Common myeloid progenitor, CD34-positive (primary cell): ENCODE measurements at places on chromosomes 5 and 9.
A peak's percentile ranks its signal among the peaks of the same experiment; 100 is the strongest.

- DNase-seq: no peak
Observed at GRCh38 chr5:145465474-145466263, 369.5 kb downstream of the PRELID2 start.

DNA sequence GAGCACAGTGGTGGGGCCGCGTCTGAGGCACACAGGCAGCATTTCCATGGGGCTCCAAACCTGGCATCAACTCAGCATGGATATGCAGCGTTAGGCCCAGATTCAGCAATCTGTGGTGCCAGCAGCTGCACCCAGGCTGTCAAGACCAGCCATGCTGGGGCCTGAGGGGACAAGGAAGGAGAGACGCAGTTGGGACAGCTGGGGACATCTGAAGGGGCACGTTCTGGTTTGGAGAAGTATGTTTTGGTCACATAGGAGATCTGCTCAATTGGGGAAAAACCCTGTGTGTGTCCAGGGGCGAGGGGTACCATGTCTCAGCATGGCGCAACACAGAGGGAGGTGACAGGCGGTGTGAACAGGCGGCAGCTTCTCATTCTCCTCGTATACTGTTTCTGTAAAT is 66.6 kb upstream of the ECM2 start:
- DNase-seq: no peak

DNA sequence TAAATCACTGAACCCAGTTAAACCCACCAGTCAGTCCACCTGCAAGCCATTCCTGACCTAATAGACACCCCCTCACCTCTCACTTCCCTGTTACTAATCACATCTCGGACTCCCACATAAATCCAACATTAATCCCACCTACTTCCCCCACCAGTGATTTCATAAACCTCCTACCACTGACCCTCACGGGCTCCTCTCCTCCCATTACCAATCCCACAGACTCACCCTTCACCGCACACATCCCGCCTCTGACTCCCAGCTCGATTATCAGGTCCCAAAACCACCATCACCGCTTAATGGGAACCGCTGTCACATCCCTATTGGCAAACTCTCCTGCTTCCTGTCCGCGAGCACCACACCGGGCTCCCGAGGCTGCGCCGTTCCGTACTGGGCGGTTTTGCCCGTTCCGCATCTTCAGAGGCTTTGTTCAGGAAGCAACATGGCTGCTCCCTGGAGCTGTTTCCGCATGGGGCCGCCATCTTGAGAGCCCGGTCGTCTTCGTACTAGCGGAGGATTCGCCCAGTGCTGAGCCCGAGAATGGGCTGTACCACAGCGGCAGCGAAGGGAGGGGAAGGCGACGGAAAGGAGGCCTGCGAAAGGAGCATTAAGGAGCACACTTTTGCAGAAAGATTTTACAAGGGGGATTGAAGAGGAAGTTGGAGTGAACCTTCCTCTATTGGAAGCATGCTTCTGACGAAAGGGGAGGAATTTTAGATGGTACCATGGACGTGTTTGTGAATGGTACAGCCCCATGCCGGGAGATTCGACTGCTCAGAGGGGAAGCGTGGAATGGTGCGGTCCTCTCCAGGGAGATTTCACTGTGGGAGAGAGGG is at the start of gene ZNF300:
Gene ZNF300, minus strand, starts transcription at position 502 of the 833 bp plus-strand sequence. CDS start 1,825 bp downstream, outside the sequence.
- peak; percentile 90 for DNase-seq

- no peak for DNase-seq
Observed at GRCh38 chr5:154138701-154139100, 51.8 kb upstream of the GALNT10 start.

DNA sequence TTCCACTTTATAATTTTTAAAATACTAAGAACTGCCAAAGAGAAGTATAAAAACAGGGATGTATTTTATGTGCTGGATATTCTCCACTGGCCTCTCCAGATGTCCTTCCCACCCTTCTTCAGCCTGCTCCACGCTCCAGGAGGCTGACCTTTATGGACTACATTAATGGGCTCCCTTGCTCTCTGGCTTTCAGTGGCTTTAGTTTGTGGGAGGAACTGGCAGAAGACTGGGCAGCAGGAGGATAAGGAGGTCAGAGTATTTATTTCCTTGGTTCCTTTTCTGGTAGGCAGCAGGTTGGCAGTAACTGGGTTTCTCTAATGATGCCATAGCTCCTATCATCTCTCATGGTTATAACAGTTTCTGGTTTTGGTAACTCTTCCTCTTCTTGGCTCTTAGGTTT is 133.9 kb downstream of the PAM start:
- DNase-seq: no peak

DNA sequence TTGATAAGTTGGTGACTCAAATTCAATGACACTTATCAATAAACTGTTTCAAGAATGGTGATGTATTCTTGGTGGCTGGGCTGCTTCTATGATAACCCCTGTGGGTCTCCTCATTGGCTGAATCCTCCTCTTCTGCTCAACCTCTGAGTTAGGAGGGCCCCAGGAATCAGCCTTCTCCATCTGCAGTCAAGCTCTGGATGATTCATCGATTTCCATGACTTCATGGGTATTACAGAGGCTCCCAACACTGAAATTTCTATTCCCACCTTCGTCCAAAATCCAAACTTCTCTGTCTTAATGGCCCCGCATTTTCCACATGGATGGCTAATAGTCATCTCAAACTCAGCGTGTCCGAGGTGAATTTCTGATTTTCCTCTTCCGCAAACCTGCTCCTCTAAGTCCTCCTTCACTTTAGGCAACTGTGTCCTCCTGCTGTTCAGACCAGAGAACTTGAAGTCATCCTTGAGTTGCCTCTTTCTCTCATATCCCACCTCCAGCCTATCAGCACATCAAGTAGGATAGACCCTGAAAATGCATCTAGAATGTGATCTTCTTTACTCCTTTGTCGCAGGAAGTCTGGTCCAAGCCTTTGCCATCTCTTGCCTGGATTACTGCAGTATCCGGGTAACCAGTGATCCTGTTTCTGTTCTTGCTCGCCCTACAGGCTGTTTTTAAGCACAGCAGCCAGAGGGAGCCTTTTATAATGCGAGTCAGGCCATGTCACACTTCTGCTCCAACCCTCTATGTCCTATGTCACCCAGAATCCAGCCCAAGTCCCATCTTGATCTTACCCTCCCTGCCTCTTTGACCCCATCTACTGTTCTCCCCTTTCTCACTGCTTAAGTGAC is 41.4 kb upstream of the IL7R start:
- DNase-seq: peak; percentile 40

DNA sequence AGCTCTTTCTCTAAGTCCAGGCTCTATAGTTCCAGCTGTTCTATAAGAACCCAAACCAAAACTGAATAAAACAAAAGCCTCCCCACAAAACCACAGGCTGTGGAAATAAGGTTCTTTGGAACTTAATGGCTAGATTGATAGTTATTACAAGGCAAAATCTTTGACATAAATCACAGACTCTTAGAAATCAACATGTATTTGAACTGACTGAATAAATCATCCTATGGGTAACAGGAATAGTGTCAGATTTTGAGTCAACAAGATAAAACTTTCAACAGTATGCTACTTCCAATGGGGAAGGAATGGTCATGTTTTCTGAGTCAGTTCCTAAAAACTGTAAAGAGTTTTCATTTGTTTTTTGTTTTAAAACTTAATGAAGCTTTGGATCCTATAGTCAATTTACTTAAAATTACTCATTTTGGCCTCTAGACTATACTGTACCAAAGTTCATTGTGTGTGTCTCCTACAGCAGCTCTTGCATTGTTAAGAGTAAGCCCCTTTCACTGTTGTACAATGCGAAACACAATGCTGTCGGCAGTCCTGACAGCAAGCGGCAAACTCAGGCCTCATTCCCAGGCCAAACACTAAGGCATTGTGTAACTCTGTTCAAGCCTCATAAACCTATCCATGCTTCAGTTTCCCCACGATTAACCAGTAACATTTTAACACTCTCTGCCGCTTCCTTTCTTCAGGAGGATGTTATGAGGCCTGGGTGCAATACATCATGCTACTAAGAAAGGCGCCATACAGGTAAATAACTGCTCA is 134.1 kb downstream of the ARL15 start:
- no peak for DNase-seq

- DNase-seq: no peak
Observed at GRCh38 chr5:6491196-6491918, 42.7 kb downstream of the UBE2QL1 start.

- DNase-seq: no peak
Observed at GRCh38 chr9:104025945-104026344, 68.2 kb upstream of the SMC2 start.

DNA sequence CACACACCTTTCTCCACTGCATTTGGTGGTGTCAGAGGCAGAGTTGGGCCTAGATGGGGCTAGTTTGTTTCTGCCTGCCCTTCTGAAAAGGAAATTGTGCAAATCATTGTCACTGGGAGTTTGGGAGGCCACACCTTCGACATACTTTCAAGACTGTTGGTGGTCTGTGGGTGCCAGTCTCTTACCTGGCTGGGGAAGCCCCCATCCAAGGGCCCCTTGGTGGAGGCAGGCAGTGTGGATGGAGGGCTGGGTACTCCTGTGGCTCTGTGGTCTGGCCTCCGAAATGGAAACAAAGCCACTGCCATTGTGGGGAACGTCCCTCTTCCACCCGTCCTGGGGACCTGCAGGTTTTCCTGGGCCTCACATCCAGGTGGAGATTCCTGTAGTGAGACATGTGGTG is 10.9 kb upstream of the PHYHD1 start:
- no peak for DNase-seq

- no peak for DNase-seq
Observed at GRCh38 chr5:111171-111570, 19.2 kb downstream of the PLEKHG4B start.

DNA sequence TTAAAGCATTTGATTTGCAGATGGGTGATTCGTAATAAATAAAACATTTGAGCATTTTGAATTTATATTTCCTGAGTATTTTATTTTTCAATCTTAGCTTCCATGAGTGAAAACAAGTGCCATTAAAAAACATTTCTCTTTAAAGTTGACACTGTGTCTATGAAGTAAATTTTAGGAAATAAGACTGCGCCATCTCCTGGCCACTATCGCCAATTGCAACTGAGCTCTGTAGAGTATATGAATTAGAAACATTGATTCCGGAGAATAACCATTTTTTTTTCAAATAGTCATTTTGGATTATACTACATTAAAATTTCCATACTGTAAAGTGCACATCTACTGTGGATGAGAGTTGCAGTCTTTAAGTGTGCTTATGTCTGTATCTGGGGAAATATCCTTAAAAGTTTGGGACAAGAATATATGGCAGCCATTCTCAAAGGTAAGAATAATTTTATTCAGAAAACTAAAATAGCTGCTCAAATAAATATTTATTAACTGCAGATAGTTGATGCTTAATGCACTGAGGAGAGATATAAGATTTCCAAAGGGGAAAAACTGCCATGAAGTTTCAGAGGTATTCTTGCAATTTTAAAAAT is 5.9 kb downstream of the DMRTA1 start:
- DNase-seq: peak; percentile 73

DNA sequence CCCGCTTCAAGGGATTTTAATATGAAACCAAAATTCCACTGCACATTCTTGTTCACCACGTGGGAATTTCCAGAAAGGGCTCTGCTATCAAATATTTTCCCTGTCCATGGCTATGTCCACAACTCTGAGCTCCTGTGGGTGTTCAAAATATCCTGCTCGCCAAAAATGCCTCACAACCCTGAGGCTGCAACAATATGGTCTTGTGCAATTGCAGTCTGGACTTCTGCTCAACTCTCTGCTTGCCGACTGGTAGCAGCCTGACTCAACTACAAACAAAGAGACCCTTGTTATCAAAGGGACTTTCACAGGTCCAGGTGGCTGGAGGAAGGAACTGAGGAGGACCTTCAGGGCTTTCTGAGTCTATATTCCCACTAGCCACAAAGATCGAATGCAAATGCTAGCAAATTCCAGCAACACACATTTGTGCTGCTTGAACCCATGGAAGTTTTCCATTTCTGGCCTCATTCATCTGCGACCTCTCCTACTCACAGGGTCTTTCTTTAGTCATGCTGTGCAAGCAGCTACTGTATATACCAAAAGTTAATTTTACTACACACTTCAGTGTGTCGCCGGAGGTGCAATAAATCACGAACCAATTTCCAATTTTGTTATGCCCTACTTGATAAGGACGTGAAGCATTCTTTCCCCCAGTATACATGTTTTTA is 169.2 kb upstream of the SLC30A5 start:
- DNase-seq: no peak

GRCh38 chr5:110195288-110195687 is 505.6 kb downstream of the MAN2A1 start:
- no peak for DNase-seq

GRCh38 chr5:126377424-126377823 is 45.8 kb upstream of the GRAMD2B start:
- DNase-seq: no peak

GRCh38 chr5:173232499-173233346 is 2.3 kb downstream of the NKX2-5 start:
- no peak for DNase-seq

- DNase-seq: no peak
Observed at GRCh38 chr5:143057580-143057999, 287.4 kb downstream of the ARHGAP26 start.
